ENCODE measurements at places on chromosomes 6 and 20.
A peak's percentile ranks its signal among the peaks of the same experiment; 100 is the strongest.

DNA sequence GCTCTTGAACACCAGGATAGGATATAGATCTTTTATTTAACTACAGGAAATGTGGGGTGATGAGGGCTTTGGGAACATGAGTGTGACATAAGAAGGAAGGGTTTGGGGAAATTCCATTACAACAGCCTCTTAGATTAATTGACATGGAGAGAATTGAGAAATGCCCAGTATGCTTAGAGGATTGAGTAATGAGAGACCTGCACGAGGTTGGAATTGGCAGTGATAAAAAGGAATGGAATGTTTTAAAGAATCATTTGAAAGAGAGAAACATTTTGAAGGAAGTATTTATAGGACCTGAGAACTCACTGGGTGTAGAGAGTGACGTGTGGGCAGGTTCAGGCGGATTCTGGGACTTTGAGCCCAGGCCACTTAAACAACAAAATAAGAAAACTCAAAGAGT is 227.0 kb downstream of the BMP2 start:
- no peak for DNase-seq

GRCh38 chr6:169367507-169367906 is 113.9 kb upstream of the THBS2 start:
- DNase-seq, result no peak

DNA sequence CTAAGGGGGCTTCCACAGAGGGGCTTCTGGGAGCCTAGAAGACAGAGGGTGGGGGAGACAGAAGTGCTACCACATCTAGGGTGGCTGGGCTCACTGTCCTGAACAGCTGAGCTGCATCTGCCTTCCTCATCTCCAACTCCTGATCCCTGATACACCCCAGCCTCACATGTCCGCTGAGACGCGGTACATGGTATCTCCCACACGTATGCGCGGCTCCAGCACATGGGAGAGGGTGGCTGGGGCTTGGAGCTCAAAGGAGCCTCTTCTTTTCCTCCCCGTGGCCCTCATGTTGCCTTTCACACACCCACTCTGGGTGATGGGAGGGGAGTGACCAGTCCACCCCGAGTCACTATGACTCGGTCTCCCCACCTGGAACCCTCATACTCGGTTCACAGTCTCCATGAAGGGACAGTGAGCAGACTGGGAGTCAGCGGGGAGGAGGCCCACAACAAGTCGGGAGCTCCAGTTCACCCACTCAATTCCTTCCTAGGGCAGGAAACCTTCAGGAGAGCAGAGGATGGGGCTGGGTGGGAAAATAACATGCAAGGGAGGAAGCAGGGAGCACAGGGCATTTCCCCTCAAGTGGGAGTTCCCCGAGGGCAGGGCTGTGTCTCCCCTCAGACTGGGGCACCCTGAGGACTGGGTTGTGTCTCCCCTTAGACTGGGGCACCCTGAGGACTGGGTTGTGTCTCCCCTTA is 61.7 kb downstream of the MRPL14 start:
- DNase-seq, result no peak

- DNase-seq, result no peak
These were observed 10.4 kb downstream of the DEFB129 start for GRCh38 chr20:237489-237888.

GRCh38 chr20:62181808-62182207 is 1.0 kb upstream of the MTG2 start:
- no peak for DNase-seq

DNA sequence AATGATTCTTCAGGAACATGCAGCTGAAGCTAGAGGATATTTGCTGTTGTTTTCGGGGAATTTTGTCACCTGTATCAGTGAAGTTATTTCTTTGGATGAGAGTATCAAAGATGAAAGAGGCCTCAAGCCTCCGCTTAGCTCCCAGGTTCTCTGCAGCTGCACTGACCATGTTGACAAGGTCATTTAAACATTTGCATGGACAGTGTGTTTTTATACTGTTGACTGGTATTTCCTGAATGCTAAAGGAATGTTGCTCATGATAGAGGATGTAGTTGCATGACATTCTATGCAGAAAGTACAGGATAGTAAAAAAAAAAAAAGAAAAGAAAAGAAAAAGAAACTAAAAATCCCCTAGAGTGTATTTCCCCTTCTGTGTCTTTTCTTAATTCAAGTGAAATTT is 165.6 kb upstream of the LAMP5 start:
- DNase-seq, result no peak

DNA sequence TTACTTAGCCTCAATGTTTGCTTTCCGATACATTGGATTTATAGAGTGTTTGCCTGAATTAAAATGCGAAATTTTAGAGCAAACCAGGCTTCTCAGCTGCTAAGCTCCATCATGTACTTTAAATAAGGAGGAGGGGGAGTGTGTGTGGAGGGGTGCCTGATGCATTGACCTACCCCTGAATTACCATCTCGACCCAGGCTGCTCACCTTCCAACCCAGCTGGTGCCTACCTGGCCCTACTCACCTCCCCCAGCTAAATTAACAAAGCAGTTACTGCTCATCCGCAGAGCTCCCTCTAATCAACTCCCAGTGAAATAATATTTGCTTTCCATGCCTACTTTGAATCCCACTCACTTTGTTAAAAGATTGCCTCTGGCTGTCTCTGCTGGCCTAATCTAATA is 544.5 kb downstream of the MAFB start:
- no peak for DNase-seq

DNA sequence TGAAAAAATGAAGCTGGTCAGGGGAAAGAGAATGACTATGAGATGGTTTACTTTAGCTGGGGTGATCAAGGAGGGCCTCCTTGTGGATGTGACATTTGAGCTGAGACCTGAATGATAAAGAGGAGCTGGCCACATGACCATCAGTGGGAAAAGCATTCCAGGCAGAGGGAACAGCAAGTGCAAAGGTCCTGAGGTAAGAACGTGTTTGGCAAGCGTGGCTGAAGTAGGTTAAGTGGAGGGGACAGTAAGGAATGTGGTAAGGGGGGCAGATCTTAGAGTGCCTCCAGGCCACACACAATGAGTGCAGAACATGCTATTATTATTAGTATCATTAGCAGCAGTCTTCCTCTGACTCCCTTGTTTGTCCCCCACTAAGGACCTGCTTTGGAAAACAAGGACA is 92.6 kb downstream of the KCNB1 start:
- DNase-seq, result no peak

GRCh38 chr6:3117912-3118352 is 579 bp upstream of the BPHL start:
- no peak for DNase-seq

DNA sequence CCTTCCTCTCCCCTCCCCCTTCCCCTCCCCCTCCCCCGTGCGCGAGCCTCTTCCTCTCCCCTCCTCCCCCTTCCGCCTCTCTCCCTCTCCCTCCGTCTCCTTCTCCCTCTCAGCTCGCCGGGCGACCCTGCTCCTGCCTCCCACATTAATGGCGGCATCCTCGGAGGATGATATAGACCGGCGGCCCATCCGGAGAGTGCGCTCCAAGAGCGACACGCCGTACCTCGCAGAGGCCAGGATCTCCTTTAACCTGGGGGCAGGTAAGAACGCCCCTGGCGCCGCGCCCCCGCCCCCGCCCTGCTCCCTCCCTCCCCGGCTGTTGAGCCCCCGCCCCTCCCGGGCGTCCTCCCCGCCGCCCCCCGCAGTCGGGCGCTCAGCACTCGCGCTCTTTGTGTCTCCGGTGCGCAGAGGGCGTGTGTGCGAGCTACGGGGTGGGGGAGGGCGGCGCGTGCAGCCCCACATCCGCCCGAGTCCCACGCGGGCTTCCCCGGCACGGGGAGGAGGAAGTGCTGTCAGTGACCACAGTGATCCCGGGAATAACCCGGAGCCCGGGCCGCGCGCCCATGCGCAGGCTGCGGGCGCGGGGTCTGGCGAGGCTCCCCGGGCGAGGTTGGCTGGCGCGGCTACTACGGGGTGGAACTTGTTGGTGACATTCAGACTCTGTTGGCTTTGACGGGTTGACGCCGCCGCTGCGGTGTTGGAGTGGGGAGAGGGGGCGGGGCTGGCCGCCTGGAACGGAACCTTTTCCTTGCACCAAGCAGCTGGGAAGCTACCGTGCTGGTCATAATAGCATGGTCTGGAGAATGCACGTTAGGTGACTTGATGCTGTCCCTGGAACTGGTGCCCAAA is 33.2 kb downstream of the PHACTR1 start:
- no peak for DNase-seq

GRCh38 chr20:57656821-57657534 is 36.8 kb upstream of the ZBP1 start:
- no peak for DNase-seq

- no peak for DNase-seq
These were observed 186.5 kb downstream of the PRKN start for GRCh38 chr6:162541019-162541601.

DNA sequence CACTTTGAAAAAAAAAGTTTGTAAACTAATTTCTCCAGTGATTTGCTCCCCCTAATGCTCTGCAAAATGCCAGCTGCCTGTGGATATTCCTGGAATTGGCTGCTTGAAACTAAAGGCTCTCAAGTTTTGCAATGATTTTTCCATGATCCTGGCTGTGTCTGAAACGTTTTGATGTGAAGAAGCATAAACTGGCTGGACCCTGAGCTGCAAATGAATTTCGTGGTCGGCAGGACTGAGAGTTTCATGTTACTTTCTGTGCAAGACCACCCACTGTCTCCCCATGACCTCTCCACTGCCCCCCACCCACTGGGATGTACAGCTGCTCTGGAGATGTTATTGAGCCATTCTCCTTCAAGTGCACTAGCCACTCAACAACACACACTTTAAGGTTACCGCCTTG is 171.3 kb upstream of the SSTR4 start:
- no peak for DNase-seq

- DNase-seq, result no peak
These were observed 128.0 kb downstream of the UST start for GRCh38 chr6:148874698-148875293.

DNA sequence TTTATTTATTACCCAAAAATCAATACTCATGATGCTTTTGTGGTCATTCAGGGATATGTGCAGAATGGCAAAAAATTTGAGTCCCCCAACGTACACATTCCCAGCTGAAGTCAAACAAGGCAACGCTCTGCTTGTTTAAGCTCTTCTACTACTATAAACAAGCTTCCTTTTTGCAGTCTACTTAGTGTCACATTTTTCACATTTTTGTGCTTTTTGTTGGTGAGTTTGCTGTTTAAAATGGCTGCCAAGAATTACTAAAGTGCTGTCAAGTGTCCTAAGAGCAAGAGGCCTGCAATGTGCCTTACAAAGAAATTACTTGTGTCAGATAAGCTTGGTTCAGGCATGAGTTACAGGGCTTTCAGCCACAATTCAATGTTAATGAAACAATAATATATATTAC is 2.1 kb downstream of the WFDC8 start:
- DNase-seq, result no peak

DNA sequence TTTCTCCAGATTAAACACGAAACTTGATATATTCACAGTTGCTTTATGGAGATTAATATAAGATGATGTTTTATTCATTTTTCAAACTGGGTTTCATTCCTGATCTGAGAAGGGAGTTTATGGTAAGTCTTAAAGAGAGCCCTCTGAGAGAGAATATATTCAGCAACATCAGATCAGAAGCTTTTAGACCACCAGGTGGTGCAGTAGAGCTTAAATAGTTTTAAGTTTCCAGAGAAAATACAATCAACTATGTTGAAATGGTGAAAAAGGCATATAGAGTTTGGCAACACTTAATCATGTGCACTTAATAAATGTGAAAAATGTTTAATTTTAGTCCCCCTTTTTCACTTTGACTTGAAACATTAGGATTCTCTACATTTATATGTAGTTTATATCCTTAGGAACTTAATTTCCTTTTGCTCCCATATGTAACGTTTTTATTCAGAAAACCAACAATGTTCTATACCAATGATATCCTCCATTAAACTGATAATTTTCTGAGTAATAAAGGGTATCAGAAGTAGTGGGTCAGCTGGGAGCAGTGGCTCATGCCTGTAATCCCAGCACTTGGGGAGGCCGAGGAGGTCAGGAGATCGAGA is 86.4 kb upstream of the CLDN20 start:
- DNase-seq, result no peak

- no peak for DNase-seq
These were observed 28.4 kb upstream of the OSTM1 start for GRCh38 chr6:108102965-108103364.

DNA sequence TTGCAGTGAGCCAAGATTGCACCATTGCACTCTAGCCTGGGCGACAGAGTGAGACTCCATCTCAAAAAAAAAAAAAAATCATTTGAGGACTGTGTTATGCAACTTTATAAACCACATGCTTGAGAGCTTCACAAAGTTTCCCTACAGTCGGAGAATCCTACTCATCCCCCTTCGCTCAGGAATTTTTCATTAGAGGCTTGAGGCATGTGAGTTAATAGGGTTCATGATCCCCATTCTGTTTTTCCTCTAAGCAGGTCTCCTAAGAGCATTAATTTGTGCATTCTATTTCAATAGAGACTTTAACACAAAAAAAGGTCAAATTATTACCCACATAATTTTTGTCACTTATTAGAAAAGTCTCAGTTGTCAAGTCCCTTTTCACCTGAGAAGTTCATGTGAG is 103.7 kb upstream of the SOX4 start:
- no peak for DNase-seq

DNA sequence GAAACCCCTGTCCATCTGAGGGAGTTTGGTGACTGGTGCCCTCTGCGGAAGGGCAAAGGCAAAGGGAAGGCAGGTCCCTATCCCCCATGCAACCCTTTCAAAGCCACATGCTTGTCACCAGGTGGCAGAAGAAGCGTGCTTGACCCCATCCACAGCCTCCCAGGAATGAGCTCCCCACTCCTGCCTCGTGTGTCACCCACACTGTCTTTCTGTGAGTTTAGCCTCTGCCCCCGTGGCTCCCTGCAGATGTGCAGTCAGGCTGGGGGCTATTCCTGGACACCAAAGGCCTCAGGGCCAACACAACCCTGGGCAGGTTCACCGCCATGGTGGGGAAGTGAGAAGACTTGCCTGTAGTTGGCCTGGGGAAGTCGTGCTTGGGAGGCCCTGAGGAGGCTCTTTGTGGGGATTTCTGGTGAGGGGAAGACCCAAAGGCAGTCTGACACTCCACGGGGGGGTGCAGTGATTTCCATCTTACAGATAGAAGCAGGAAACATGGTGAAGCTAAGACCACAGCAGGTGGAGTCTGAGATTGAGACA is 16.6 kb upstream of the PCMTD2 start:
- DNase-seq, result no peak

DNA sequence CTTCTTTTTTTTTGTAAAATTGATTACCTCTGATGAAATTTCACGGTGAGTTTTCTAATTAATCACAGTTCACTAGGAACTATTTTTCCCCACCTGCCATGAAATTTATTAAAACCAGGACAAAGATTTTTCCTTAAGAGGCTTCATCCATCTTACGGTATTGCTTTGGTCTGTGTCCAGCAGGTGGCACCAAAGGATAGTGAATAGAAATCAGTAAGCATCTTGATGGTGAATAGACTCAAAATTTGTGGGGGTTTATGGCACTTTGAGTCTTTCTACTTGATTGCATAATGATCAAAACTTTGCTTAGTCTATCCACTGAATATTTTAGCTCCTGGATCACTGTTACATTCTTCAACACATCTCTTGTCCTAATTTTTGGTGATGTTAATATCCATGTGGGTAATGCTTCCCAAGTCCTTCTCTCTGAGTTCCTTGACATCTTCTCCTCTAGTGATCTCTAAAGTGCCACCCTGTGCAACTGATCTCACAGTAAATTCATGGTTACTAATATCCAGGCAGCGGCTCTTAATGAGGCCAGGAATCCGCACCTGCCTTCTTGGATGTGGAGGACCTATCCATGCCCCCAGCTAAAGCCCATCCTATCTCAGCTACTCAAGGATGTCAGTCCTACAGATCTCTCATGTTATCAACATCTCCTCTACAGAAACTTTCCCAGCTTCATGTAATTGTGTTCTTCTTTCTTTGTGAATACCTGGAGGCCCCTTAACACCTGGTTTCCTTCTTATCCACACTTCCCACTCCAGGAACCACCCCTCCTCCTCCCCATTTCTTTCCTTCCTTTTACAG is 54.5 kb downstream of the STMND1 start:
- DNase-seq, result peak; percentile 3

Data from activated CD8-positive, alpha-beta memory T cell treated with anti-CD3 and anti-CD28 coated beads for 1 hour (primary cell).